Activated CD8-positive, alpha-beta memory T cell treated with anti-CD3 and anti-CD28 coated beads, Interleukin-2, amount 10 ng/mL, durations not matched to agents 7 days and 5 days (primary cell): ENCODE measurements at places on chromosomes 4 and X. TPM values are rescaled to one million over a fixed set of nuclear protein-coding genes. Genes with fewer than 3 reads are reported as not detected.

PRDM8 gene
- 32.5 TPM for total RNA-seq

DNA sequence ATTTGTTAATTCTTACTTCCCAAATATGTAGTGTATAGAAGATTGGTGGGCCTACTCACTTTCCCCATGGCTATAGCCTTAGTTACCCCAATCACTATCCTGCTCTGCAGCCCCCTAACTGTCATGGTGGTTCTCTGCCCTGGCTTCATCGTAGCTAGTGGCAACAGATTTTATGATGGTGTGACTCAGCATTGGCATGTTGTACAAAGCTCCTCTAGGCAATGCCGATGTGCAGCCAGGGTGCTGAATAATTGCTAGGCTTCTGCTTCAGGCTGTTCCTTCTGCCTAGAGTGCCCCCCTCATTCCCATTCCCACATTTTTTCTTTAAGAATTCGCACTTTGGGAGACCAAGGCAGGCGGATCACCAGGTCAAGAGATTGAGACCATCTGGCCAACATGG is 35.2 kb downstream of the AFF2 start:
- H3K4me1 ChIP-seq = no peaks in the 10 kb centered on the region
- H3K27me3 ChIP-seq = no peaks in the 10 kb centered on the region
- H3K27ac ChIP-seq = no peak overlapping the region
- no peak for DNase-seq

GRCh38 chrX:10167573-10167972 is 10.8 kb downstream of the CLCN4 start:
- peaks cover 8% of the 10 kb centered on the region for H3K27me3 ChIP-seq
- DNase-seq = peak; percentile 49
- peaks cover 20% of the 10 kb centered on the region for H3K4me1 ChIP-seq
- no peak overlapping the region for H3K4me3 ChIP-seq

SLC10A6 gene
- not detected for total RNA-seq
